ENCODE measurements at places on chromosomes 1 and 21.

DNA sequence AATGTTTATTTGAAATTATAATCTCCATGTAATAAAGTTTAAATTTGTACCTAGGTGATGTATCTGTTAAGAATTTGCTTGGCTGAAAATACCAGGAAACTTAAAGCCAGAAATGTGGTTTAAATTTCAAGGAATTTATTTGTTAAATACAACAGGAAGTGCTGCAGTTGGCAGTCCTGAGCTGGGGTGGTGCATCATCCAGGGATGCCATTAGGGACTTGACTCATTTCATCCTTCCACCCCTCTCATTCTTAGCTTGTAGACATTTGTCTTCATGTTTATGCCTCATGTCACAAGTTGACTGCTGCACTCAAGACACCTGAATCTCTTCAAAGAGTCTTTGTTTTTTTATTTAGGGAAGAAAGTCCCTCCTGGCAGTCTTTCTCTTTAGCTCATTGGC is 175.9 kb downstream of the LHX8 start:
- no peak for DNase-seq

DNA sequence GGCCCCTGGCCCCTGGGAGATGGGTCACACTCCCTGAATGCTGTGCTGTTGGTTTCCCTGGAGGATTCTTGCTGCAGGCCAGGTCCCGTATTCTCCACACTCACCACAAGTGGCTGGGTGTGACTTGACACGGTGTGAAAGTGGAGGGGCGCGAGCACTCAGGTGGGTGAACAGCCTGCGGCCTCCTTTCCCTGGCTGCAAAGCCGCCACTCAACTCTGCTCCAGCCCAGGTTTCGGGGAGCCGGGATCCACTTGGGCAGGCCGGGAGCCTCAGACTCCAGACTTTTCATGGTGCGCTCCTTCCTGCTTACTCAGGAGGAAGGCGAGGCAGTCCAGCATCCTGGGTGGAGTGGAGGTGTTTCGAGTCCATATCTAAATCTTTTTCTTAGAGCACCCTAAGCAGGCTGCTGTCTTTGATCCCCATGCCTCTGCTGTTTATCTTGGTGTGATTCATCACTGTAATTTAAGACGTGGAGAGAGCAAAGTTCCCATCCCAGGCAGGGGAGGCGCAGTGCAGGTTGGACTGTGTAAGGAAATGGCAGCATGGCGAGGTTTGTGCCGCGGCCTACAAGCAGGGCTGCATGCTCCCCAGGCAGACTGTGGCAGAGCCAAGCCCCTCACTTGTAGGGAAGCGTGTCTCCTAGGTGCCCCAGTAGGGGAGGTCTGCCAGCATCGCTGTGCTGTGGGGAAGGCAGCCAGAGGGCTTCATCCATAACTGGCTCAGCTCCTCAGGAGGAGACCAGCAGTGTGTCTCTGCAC is 29.6 kb downstream of the VANGL1 start:
- DNase-seq: no peak

DNA sequence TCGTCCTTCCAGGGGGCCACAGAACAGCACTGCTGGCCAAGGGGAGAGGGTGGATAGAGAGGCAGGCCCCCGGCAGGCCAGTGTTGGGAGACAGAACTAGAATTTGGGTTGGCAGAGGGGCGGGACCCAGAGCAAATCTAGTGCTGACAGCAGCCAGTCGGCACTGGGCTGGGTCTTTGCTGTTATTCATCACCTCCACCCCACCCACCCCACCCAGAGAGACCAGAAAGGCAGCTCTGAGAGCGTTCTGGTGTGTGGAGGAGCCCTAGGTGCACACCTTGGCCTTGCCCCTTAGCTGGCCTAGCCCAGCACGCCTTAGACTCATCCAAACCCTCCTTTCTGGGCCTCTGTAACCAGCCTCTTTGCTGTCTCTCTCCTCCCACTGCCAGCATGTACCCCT is 6.4 kb upstream of the PKP1 start:
- no peak for DNase-seq

DNA sequence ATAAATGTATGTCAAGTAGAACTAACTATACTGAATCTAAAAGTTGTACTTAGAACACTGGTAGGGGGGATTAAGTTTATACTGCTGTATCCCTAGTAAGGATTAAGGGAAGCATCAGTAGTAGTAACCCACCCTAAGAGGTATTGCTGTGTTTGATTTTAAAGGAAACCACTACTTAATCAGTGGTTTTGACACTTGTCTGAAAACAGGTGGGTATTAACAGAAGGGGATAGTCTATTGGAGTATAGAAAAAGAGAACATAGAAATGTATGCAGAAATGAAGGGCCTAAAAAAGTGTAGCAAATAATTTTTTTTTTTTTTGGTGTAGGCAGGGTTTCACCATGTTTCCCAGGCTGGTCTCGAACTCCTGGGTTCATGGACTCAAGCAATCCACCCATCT is 2.2 kb downstream of the MIGA1 start:
- DNase-seq: no peak

DNA sequence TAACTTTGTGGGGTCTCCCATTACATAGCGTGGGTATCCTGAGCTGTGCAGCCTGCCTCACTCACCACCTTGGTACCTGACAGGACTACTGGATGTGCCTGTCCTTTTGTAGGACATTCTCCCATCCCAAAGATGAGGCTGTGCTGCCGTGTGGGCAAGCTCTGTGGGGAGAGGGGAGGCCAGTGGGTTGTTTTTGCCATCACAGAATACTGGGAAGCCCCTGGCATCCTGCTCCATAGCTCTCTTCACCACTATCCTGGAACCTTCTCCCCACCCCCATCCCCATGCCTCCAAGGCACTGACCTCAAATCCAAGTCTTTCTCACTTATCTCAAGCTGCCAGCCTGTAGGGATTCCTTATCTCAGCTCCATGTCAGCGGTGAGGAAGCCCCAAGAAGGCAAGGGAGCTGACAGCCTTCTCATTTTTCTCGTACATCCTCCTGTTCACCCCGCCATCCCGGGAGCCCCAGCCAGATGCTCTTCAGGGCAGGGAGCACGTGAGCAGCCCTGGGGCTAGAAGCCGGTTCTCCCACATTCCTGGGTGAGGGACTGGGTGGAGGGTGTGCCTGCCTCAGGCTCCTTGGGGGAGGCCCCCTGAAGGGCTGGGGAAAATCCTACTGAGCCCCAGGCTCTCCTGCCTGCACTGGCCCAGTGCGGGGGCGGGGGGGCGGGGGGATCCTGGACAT is 2.4 kb upstream of the ELF3 start:
- DNase-seq: no peak

GRCh38 chr1:184620469-184620868 is 134.2 kb downstream of the EDEM3 start:
- DNase-seq: no peak

- DNase-seq: no peak
Observed at GRCh38 chr1:23263380-23263887, 46.1 kb upstream of the HTR1D start.
